Pons (tissue), 1 donor: ENCODE measurements at places on chromosomes 1 and 21.

- DNase-seq = no peak
Observed at GRCh38 chr1:201648066-201648906, 109.4 kb downstream of the NAV1 start.

DNA sequence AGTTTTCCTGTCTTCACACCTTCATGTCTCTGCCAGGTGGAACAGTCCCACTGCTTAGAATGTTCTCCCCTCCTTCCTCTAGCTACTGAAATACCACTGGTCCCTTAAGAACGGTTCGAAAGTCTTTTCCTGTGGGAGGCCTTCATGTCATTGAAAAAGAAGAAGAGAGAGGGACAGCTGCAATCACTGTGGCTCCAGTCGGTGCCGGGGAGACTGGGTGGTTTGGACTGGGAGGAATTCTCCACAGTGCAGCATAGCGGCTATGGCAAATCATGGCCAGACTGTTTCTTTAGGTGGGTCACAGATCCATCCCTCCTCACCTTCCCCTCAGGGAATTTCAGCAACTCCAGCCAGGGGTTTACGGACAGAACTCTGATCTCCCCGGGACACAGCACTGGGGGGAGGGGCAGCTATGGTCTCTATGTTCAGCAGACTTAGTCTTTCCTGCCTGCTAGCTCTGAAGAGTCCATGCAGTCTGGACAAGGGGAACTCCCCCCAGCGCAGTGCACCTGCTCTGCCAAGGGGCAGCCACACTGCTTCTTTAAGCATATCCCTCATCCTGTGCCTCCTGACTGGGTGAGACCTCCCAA is 567.2 kb downstream of the SMYD3 start:
- no peak for DNase-seq

DNA sequence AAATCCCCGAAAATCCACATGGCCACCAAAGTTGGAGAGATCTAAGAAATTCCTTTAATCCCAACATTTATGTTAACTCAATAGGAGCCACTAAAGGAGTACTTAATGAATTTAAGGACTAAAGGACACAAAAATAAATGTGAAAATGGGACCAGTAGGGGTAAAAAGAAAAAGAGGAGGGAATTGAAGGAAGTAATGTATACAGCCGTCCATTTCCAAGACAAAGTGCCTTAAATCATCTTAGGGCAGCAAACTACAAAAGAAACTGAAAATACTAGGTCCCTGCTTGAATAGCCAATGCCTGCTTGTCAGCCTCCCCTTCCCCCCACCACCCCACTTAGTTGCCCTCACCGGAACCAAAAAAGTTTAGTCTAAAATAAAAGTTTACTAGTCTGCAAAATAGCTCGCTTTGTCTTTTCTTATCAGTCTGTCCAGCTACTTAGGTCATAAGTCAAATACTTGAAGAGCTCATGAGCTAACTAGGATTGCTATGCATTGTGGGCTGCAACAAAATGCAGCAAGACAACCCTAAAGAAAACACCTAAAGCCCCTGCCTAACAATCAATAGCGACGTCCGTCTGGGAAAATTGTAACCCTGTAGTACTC is 66.3 kb upstream of the TLR5 start:
- no peak for DNase-seq

DNA sequence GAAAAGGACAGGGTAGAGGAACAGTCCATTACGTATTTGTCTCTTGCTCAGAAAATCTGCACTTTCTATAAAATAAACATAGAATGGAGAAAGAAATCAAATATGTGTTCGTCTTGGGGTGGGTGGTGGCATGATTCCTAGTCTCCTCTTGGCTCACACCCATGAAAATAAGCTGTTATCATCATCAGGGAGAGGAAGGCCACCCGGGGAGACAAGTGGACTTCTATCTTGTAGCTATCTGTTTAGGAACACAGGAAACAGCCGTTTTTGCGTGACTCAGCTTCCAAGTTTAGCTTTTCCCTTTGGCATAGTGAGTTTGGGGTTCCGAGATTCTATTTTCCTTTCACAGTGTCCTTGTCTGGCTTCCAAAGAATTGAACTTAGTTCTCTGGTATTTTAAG is 622.3 kb downstream of the PTPRU start:
- DNase-seq = no peak

GRCh38 chr21:35127851-35128250 is 78.7 kb upstream of the RUNX1 start:
- no peak for DNase-seq

DNA sequence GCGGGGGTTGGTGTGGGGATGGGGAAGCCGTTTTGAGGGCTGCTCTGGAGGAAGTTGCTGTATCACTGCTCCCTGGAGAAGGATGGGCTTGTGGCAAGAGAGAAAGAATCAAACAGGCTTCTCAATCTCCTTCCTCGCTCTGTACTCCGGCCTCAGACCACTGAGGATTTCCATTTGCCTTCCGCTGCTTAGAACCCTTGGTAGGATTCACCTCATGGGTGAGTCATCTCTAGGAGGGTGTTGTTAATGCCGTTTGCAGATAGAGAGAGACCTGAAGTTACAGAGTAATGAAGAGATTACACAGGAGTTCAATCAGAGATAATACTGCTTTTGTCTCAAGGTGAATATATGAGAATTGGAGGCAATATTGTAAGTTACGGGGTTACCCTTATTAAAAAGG is 15.3 kb downstream of the SLC35F3 start:
- DNase-seq = no peak
